ENCODE measurements at places on chromosomes 5 and 9.

GRCh38 chr9:133112663-133113026 lies 8.4 kb downstream of the RALGDS start:
- ATAC-seq: no peak

DNA sequence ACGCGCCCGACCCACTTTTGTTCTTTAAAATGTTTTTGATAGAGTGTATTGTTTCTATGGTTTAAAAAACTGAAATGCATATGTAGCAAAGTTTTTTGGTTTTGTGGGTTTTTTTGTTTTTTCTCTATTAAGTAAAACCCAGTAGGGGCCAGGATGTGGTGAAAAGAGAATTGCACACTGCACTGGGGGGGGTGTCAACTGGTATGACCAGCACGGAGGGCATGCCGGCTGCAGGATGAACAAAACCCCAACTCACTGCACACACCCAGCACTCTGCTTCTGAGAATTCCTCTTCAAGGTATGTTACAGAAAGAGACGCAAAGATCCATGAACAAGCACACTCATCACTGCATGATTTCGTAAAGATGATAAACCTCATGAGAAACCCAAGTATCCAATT lies 75.0 kb downstream of the STK10 start:
- no peak for ATAC-seq

GRCh38 chr9:122005597-122005996 lies 87.5 kb downstream of the TTLL11 start:
- no peak for ATAC-seq

DNA sequence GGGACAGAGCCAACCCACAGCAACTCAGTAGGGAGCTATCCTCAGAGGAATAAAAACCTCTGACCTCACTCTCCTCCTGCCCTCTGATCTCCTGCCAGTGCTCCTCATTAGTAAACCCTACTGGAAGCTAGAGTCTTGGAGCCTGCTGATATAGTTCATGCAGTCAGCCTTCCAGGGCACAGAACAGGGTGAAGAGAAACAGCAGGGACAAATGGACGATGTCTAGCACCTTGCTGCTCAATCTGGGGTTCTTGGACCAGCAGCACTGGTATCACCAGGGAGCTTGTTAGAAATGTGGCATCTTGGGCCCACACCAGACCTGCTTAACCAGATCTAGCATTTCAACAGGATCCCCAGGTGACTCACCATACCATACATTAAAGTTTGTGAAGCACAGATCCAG lies 5.5 kb upstream of the GALNT12 start:
- no peak for ATAC-seq

GRCh38 chr5:169710675-169711074 lies 73.6 kb downstream of the DOCK2 start:
- no peak for ATAC-seq

GRCh38 chr9:129230302-129230701 lies 52.2 kb upstream of the IER5L start:
- ATAC-seq: no peak

- ATAC-seq: peak; percentile 88
Observed at GRCh38 chr5:150272531-150272930, 17.0 kb downstream of the CAMK2A start.

DNA sequence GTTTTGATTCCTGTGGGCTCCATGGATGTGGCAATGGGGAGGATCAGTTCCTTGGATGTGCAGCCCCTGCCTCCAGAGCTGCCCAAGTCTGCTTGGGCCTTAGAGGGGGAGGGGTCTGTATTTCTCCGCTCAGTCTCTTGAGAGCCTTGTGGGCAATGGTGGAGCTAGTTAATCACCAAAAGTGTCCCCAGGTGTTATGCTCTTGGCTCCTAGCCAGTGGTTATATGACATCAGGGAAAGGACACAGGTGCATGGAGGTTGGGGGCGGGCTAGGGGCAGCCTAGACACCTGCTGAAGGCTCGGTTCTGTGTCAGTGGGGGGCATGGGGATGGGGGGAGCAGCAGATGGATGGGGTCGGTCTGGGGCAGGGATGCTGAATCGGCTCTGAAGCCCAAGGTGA lies 12.4 kb upstream of the ARAP3 start:
- ATAC-seq: no peak

GRCh38 chr5:178336889-178337288 lies 104.3 kb upstream of the PHYKPL start:
- ATAC-seq: no peak

- no peak for ATAC-seq
Observed at GRCh38 chr5:154313360-154314017, 123.0 kb downstream of the GALNT10 start.

DNA sequence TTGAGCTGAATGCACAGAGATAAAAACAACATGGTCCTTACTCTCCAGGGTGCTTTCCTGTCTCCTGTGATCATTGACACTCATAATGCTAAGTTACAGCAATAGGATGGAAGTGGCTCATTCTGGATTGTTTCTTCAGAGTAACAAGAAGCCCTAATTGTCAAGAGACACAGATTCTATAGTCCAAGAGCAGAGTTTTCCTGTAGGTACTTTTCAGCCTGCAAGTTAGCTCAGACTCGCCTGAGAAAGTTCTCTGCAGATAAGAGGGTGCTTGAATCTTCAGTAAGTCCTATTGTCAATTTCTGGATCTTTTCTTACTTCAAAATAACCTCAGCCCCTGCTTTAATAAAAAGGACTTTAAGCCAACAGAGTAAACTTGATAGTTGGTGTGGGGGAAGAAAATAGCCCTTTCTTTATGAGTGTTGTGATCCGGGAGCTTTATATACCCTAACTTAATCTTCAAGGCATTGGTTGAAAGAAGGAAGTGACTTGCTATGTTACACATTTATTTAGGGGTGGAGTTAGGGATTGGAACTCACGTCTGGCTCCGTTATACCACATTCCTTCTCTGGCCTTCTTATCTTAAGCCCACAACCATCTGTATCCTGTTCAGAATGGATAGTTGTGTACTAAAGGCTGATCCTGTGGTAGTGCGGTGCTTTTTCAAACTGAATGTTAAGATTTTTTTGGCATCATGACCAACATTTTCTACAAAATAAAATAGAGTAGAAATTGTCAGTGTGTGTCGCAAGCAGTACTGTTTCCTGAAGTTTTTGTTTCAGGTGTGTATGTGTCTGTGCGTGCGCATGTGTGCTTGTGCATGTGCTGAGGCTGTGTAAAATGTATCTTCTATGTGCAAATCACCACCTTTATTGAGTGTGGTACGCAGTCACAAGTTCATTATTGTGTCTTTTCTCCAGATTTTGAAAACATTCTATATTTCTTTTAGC lies 173.9 kb downstream of the WDR70 start:
- ATAC-seq: no peak

GRCh38 chr9:124297915-124298645 lies 40.3 kb downstream of the NEK6 start:
- no peak for ATAC-seq

GRCh38 chr9:1604942-1605560 lies 410.1 kb upstream of the SMARCA2 start:
- no peak for ATAC-seq

- no peak for ATAC-seq
Observed at GRCh38 chr9:80811656-80812055, 877.7 kb downstream of the TLE1 start.

- no peak for ATAC-seq
Observed at GRCh38 chr9:468766-469426, 254.2 kb downstream of the DOCK8 start.

GRCh38 chr9:3413984-3414383 lies 111.8 kb downstream of the RFX3 start:
- ATAC-seq: no peak

DNA sequence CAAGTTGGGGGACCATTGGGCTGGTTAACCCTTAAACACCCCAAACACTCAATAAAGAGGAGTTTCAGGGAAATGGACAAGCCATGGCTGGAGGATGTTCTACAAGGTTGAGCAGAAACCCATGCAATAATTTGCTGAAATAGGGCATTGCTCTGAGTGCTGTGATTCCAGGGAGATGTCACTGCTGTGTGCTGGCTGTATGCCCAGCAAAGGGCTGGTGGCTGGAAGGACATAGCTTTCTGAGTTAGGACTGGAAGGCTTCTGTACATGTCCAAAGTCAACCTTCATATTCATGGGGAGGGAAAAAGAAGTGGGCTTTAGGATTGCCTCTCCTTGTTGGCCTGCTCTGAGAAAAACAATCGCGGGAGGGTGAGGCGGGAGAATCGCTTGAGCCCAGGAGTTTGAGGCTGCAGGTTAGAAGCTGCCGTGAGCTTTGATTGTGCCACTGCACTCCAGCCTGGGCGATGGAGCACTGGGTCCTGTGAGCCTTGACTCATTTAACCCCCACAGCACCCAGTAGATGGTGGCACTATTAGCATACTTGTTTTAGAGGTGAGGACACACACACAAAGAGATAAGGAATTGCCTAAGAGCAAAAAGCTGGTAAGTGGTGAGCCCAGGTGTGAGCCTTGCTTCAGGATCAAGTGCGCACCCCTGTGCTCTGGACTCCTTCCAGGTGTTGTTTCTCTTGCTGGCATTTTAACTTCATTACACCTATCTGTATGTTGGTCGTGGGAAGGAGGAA lies 20.4 kb downstream of the IL12B start:
- no peak for ATAC-seq

DNA sequence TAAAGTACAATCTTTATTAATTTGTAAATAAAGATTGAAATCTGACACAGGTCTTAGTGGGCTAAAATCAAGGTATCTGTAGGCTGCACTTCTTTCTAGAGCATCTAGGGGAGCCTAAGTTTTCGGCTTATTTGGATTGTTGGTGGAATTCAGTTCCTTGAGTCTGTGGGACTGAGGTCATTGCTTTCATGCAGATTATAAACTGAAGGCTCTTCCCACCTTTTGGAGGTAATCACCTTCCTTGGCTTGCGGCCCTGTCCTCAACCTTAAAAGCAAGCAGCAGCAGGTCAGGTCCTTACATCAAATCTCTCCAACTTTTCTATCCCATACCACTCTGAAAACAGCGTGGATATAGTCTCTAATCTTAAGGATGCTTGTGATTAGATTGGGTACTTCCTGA lies 25.9 kb downstream of the MAT2B start:
- no peak for ATAC-seq

- ATAC-seq: no peak
Observed at GRCh38 chr5:162817364-162817763, 620.0 kb upstream of the CCNG1 start.

DNA sequence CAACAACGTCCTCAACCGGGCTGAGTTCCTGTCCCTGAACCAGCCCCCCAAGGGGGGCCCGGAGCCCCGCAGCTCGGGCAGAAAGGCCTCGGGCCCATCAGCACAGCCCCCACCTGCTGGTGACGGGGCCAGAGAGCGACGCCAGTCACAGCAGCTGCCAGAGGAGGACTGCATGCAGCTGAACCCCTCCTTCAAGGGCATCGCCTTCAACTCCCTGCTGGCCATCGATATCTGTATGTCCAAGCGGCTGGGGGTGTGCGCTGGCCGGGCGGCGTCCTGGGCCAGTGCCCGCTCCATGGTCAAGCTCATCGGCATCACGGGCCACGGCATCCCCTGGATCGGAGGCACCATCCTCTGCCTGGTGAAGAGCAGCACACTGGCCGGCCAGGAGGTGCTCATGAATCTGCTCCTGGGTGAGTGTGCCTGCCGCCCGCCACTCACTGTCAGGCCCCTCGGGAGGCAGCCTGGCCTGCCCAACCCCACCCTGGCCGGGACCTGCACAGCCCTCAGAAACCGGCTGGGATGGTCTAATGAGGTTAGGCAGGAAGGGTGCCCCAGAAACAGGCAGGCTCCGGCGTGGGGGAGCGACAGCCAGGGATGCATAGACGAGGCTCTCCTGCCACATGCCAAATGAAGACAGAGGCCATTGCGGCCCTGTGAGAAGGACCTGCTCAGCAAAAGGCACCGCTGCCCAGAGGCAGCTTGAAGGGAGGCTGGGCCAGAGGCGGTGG lies 678 bp downstream of the PLPP7 start:
- ATAC-seq: no peak

- no peak for ATAC-seq
Observed at GRCh38 chr9:132003896-132004295, 75.8 kb downstream of the MED27 start.

DNA sequence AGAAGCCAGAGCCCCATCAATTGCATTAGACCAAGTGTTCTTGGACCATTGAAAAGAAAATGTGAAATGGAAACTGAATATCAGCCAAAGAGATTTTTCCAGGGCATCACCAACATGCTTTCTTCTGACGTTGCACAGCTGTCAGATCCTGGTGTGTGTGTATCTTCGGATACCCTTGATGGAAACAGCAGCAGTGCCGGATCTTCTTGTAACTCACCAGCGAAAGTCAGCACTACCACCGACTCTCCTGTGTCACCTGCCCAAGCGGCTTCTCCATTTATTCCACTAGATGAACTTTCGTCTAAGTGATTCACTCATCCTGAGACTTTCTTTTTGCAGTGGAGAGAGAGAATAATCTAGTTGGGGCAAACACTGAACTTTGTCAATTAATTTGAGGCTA lies 75.7 kb downstream of the PIP5K1B start:
- ATAC-seq: no peak
